Osteocyte (in vitro differentiated cells): ENCODE measurements at places on chromosomes 2 and 18. TPM values are rescaled to one million over a fixed set of nuclear protein-coding genes. Genes with fewer than 3 reads are reported as not detected.

HOXD13 gene
- not detected in 2 replicates for total RNA-seq

- DNase-seq, result no peak
Measured at GRCh38 chr2:175580652-175581051, 399.1 kb upstream of the ATP5MC3 start.

- no peak for DNase-seq
Measured at GRCh38 chr2:1651121-1652033, 92.9 kb downstream of the PXDN start.

DNA sequence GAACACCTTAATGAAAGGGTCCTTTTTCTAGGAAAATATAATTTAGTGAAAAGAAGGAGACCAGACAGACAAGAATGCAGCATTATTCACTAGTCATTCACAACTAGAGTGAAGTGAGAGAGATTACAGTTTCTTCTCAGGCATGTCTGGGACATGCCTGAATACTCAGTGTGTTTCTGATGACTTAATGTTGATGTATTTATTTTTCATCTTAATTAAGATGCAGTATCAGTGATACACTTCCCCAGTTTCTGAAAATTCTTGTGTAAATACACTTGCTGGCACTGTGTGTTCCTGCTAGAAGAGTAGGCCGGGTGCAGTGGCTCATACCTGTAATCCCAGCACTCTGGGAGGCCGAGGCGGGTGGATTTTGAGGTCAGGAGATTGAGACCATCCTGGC lies 143.6 kb downstream of the MYO3B start:
- no peak for DNase-seq

- DNase-seq, result no peak
Measured at GRCh38 chr2:47295131-47295980, 107.6 kb upstream of the MSH2 start.

DNA sequence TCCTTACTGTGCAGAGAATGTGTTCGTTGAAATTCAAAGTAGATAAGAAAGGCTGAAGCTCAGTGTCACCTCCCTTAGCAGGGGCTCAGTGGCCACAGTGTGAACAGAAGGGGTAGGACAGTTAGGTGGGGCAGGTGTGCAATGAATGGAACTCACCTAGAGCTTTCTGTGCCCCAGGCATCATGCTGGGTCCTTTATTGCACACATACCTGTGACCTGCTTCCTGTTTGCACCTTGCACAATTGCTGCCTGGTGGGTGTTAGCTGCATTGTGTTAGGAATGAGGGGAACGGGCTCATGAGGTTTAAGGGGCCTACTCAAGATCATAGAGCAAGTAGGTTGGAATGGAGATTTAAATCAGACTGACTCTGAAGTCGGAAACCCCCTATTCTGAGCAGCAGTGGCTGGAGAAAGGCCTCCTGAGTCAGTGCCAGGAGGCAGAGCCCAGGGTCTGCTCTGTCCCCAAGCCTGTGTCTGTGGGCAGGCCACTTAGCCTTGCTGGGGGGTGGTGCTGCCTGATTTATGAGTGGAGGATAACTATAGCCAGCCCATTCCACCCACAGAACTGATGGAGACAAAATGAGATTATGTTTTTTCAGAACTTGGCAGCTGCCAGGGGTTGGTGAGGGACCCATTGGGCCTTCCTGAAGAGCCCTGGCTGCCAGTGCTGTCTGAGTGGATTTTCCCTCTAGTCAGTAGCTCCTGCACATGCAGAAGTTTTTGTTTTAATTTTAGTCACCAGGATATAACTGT lies 76.2 kb downstream of the NPAS2 start:
- no peak for DNase-seq

SP5 gene
- total RNA-seq, result not detected in 2 replicates

RAB31 gene
- total RNA-seq, result 90.8 and 97.2 TPM in 2 replicates

DNA sequence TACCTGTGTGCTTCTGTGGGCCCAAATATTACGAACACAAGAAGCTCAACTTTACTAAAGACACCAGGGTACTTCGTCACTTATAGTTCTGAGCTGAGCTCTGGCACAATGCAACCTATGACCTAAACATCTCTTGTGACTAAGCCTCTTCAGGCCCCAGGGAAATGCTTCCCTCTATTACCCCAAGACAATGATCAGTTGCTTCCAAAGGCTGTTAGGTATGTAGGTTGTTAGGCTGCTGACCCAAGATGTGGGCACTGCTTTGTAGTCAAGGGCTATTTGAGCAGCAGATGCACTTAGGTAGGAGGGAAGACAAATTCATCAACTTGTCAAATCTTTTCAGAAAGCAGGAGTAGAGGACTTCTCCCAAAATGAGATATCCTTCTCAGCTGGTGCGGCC lies 640.1 kb downstream of the EPHA4 start:
- DNase-seq, result no peak
